ENCODE measurements at places on chromosomes 13 and 19.

DNA sequence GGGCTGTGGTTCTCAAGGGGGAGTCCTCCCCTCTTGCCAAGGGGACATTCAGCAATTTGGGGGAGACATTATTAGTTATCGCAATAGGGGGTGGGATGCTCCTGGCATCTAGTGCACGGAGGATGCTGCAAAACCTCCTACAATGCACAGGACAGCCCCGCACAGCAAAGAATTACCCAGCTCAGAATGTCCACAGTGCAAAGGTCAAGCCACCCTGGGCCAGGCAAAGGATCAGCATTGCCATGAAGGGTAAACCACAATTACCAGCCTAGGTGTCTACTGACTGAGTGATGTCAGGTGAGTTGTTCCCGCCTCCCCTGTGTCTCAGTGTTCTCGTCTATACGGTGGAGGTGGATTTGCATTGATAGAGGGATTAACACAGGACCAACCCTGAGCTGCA lies 2.4 kb upstream of the METTL21C start:
- DNase-seq = no peak

DNA sequence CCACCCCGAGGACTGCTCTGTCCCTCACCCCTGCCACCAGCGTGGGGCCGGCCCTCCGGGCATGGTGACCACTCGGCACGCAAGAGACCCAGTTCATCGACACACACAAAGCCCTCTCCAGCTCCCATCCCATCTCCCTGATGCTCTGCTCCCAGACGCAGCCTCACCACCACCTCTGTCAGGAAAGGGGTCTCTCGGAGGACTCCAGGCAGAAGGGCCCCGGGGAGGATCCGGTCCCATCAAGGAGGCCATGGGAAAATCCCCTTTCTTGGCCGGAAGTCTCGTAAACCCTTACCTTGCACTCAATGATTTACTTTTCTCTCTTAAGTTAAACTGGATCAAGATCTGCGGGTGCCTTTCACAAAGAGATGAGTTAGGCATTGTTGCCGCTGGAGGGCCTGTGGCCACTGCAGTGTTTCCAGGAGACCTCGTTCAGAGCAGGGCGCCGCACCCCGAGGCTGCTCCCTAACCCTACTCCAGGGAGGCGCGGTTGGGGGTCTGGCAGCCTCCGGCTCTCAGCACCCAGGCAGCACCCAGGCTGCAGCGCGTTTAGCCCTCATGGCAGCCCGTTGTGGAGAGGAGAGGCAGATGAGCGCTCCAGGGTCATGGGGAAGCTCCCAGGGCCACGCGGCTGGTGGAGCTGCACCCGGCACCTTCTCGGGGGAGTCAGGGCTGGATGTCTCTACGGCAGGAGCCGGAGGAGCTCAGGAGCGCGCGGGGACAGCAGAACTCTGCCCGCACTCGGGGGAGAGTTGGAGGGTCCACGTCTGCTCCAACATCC lies 31.0 kb downstream of the C2CD4C start:
- DNase-seq = no peak

GRCh38 chr13:78085434-78086225 lies 167.0 kb upstream of the EDNRB start:
- no peak for DNase-seq

GRCh38 chr19:46718157-46718933 lies 1.4 kb upstream of the PRKD2 start:
- DNase-seq = peak; percentile 71

DNA sequence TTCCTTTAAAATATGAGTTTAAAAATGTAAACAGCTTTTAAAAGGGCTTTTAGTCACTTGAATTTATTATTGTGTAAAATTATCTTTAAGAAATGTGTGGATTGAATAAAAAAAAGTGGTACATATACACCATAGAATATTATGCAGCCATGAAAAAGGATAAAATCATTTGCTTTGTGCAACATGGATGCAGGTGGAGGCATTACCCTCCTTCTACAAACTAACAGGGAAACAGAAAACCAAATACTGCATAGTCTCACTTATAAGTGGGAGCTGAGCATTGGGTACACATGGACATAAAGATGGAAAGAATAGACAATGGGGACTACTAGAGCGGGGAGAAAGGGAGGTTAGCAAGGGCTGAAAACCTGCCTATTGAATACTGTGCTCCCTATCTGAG lies 999.3 kb downstream of the SLITRK5 start:
- DNase-seq = no peak

DNA sequence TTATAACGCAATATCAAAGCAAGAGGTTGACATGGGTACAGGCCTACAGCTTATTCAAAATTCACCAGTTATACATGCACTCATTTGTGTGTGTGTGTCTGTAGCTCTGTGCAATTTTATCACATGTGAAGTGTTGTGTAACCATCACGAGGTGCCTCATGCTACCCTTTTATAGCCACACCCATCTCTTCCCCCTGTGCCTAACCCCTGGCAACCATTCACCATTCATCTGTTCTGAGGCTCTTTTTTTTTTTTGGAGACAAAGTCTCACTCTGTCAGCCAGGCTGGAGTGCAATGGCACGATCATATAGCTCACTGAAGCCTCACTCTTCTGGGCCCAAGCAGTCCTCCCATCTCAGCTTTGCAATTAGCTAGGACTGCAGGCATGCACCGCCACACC lies 78.4 kb downstream of the DPF1 start:
- no peak for DNase-seq

DNA sequence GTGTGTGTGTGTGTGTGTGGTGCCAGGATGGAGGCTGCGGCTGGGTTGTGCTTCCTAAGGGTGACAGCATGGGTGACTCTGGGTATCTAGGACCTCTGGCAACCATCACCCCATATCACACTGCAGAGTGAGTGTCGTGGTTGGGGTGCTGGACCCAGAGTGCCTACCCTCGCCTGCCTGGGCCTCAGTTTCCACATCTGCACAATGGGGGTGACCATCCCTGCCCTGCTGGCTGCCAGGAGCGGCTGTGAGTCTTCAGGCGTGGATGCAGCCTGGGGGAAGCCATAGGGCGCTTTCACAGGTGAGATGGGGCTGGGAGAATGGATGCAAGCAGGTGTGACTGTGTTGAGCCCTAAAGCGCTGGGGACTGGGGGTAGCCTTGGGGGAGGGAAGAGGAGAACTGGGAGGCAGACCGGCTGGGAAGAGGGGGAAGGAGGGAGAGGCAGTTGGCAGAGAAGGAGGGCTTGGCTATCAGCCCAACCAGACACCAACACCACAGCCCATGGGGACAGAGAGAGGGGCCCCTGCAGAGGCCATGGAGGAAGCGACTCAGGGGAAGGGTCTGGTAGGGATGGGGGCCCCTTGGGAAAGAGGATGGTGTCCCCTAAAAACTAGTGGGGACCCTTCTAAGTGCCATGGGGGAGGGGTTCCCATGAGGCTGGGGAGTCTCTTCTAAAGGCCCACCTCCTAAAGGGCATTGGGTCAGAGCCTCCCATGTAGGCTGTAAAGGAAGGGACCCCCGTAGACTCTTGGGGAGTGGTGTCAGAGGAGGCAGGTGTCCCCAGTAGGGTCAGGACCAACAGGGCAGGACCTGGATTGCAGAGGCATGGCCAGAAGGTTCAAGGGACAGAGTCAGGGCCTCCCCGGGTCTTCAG lies 1.7 kb downstream of the PLPPR2 start:
- no peak for DNase-seq

Data from activated T-cell treated with anti-CD3 and anti-CD28 coated beads, Interleukin-2, amount 50 U/mL, for 24 hours (primary cell).